ENCODE measurements at places on chromosomes 5 and 9. TPM values are rescaled to one million over a fixed set of nuclear protein-coding genes. Genes with fewer than 3 reads are reported as not detected.
A peak's percentile ranks its signal among the peaks of the same experiment; 100 is the strongest.

The PRSS3 gene
- 0.51 TPM for total RNA-seq

The PCDHB9 gene
- 0.14 TPM for total RNA-seq

The MARCOL gene
- total RNA-seq = not detected

The ELL2 gene
- total RNA-seq = 8.7 TPM

The DTWD2 gene
- total RNA-seq = 3.1 TPM

The SIGMAR1 gene
- 37.1 TPM for total RNA-seq

The RNF183 gene
- total RNA-seq = not detected

The RXFP3 gene
- not detected for total RNA-seq

The PCDH1 gene
- total RNA-seq = 94.4 TPM

The TLE4 gene
- 23.7 TPM for total RNA-seq

The NTRK2 gene
- 0.05 TPM for total RNA-seq

DNA sequence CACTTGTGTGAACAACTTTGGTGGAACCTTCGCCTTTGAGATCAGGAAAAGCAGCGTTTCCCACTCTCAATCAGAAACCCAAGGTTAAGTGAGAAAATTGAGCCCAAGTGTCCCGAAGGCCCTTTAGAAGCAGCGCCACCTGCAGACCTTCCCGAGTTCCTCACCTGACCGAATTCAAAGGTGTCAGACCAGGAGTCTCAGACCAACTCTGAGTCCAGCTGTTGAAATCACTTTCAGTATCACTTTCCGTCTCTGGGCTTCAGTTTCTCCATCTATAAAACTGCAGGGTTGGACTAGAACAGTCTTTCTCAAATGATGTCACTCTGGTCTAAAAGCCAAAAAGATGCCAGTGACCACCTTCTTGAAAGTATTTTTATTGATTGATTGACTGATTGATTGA, 31.7 kb upstream of the GRHPR start:
- DNase-seq = peak; percentile 43

- no peak for DNase-seq
These were observed 10.6 kb upstream of the QSOX2 start for GRCh38 chr9:136255896-136256890.

- no peak for DNase-seq
These were observed 78.5 kb downstream of the SPTLC1 start for GRCh38 chr9:92036756-92037155.

DNA sequence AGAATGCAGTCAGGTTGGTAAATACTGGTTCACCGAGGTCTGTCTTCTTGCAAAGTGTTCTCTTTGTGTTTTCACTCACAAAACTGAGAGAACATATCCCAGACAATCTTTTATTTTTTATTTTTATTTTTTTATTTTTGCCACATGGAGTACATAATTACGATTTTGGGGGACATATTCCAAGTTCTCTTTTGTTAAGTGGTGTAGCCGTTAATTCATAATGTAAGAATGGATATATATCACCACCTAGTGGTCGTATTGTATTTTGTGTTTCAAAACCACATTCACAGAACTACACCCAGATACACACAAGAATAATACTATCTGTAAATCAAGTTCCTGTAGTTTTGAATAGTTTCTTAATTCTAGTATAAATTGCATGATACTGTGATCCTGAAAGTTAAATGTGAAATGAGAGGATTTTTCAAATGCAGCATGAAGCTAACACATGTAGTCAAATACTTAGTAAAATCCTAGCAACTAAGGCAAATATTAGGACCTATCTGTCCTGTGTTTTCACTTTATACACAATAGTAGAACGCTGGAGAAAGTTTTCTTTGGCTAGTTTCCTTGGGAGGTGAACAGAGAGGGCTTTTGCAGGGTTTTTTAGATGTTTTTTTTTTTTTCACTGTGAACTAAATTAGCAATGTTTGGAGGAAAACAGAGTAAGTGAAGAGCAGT, 92.7 kb downstream of the VCAN start:
- peak; percentile 71 for DNase-seq

- DNase-seq = no peak
These were observed 133.9 kb downstream of the PAM start for GRCh38 chr5:102889033-102889432.

- no peak for DNase-seq
These were observed 80.1 kb downstream of the COL15A1 start for GRCh38 chr9:99023831-99024230.

- no peak for DNase-seq
These were observed 453.5 kb downstream of the GADD45G start for GRCh38 chr9:90058182-90058763.

GRCh38 chr5:55303238-55303690, 4.2 kb downstream of the DHX29 start:
- DNase-seq = peak; percentile 89

DNA sequence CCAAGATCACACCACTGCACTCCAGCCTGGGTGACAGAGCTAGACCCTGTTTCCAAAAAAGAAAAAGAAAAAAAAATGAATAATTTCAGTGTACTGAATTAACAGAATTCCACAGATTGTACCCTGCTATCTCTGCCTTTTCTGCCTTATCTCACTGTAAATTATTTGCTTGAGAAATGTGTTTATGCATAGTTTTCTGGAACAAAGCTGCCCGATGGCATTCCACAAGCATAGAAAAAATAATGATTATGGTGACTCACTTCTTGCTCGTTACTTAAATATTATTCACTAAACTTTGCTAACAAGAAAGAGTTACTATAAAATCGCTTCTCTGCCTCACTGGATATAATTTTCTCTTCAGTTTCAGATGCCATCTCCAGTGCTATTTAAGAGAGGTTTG, 88.7 kb upstream of the FAM169A start:
- DNase-seq = peak; percentile 12

DNA sequence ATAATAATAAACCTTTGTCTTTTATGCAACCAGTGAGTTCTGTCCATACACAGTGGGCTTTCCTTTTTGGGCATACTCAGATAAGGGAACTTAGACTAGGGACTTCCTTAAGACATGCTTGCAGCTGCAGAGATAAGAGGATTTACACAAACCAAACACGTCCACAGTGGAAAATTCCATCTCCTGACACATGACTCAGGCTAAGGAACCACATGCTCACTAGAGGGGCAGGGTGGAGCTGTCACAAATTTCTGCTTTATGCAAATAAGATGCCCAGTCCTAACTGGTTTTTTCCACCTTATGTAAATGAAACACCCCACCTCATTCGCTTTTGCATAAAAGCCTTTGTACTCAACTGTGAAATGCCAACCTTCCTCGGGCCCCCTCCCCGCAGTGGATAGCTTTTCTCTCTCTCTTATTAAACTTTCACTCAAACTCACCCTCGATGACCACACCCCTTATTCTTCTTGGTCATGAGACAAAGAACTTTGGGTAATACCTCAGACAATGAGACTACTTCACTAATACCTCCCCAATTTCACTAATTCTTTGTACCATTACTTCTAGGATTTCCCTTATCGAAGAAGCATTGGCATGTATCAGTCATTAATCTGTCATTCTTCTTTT, 170.3 kb upstream of the FTMT start:
- DNase-seq = no peak

DNA sequence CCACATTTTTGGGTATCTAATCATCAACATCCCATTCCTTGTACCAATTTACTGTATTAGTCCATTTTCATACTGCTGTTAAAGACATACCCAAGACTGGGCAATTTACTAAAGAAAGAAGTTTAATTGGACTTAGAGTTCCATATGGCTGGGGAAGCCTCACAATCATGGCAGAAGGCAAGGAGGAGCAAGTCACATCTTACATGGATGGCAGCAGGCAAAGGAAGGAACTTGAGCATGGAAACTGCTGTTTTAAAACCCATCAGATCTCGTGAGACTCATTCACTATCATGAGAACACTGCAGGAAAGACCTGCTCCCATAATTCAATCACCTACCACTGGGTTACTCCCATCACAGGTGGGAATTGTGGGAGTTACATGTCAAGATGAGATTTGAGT, 95.4 kb upstream of the SLCO6A1 start:
- no peak for DNase-seq

DNA sequence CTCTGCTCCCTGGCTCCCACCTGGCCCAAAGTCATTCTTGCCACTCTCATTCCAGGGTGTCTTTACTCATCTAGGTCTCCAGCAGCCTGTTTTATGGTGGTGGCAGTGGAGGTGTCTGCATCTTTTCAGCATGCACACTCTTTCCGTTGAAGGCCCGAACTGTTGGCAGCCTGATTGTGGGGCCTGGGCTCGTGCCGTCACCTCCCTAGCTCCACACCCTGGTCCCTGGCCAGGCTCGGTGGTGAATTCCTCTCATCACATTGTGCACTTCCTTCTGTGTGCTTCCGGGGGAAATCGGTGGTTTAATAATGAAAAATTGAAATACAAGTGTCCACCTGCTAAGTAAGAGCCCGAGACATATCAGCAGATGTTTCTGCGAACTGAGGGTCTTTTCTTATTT, 214.3 kb downstream of the TRIO start:
- DNase-seq = peak; percentile 64

DNA sequence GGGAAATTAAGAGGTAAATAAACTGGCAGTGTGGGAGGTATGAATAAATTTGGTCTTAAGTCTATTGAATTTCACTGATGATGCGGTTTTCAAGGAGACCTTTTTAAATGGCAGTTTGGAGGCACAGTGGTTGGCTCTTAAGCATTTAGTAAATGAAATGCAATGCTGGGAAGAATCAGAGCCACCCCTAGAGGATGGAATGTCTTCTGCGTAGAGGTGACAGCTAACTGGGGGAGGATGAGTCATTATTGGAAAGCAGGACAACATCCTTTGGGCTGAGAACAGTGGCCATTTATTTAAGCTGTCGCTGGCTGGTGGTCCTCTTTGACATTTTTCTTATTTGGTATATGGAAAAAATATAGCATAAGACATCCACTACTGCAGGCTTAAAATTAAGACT, 163.2 kb downstream of the SH3GL2 start:
- DNase-seq = no peak

DNA sequence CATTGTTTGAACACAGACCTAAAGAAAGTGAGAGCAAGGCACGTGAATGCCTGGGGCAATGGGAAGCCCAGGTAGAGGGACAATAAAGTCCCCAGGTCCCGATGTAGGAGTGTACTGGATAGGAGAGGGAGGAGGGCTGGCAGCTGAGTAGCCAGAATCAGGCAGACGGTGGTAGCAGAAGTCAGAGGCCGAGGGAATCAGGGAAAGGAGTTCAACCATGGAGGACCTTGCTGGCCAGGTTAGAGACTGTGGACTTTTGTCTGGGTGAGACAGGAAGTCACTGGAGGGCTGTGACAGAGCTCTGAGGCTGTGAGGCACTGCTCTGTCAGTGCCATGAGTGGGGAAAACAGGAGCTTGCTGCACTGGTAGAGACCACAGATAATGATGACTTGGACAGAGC, 248.2 kb downstream of the EFNA5 start:
- DNase-seq = no peak

- DNase-seq = peak; percentile 4
These were observed 79.5 kb downstream of the OSMR start for GRCh38 chr5:38925154-38925925.

DNA sequence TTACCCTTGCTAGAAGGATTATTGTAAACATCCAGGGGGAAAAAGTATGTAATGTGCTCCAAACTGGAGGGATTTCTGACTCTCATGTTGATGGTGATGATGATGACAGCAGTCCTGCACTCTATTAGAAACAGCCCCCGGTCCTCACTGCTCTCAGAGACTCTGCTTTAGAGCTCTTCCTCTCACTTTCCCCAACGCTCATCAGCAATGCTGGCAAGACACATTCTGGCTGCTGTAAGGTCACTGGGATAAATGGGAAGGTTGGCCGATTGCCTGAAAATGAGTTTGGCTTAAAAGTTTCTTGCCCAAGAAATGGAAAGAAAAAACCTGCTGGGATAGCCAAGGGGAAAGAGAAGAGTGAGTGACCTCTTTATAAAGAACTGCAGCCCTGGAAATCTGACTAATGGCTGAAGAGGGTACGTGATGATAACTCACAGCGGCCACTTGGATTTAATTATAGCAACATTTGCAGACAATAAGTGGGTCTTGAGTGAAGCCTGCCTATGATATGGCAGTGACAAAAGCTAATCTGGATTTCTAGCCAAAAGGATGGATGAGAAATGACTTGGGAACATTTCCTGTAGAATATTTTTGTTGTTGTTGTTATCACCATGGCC, 235.8 kb downstream of the TMEM38B start:
- DNase-seq = no peak

- DNase-seq = no peak
These were observed 44.1 kb downstream of the C5orf15 start for GRCh38 chr5:133924221-133924920.

Data from dermis blood vessel endothelial cell (primary cell).